ENCODE measurements at places on chromosomes 16 and 17.

- DNase-seq: no peak
Observed at GRCh38 chr17:80820331-80820730, 171.3 kb upstream of the CHMP6 start.

DNA sequence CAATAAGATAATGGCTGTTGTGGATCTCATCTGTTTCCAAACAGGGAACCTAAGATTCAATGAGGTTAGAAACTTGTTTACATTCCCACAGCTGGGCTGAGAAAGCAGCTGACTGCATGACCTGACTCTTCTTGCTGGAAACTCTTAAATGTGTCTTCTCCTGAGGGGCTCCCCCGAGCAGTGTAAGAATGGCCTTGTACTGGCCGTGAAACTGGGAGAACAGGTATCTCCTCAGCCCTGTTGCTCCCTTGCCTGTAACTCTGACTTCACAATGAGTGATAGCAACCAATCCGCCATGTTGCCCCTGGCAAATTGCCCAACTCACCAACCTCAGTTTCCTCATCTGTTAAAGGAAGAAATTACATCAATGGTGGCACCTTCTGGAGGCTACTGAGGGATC lies 59.1 kb upstream of the CCL2 start:
- DNase-seq: no peak

DNA sequence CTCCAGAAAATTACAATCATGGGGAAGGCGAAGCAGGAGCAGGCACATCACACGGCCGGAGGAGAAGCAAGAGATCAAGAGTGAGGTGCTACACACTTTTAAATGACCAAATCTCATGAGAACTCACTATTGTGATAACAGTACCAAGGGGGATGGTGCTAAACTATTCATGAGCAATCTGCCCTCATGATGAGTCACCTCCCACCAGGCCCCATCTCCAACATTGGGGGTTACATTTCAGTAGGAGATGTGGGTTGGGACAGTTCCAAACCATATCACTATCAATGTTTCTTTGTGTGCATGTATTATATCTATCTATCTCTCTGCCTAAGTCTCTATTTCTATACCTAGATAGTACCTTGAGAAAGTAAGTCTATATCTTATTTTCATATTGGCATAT lies 724.8 kb downstream of the CDH11 start:
- no peak for DNase-seq

- peak; percentile 74 for DNase-seq
Observed at GRCh38 chr17:41140360-41141131, at the start of gene KRTAP4-6. TSS of gene KRTAP4-6 (minus strand) at chr17:41140544. CDS start at chr17:41140487, 57 bp downstream.

DNA sequence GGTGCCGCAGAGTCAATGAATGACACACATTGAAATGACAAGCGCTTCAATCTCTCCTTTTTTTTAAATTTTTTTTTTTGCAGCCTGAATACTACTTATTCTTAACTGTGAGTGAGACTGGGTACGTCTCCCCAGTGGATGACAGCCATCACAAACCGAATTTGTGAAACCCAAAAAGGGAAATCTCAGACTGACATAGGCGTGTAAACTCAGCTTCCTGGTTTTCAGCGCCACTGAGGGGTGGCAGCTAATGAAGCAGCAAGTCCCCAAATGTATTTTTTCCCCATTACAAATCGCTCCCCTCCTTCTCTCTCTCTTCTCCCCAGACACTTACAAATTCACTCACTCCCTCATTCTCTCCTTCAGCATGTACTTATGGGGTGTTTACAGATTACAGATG lies 196.0 kb downstream of the MAF start:
- DNase-seq: no peak

DNA sequence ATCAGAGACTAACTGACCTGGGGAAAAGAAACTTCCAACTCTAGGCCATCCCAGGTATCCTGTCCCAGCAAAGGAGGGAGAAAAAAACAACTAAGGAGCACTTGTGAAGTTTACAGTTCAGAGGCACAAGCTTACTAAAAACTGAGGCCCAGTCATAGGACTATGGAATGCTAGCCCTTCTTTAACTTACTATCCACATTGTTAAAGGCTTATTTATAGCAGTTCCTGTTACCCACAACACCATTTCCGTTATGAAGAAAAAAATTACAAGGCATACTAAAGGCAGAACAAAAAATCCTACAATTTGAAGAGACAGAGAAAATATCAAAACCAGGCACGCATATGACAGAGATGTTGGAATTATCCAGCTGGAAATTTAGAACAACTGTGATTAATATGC lies 159.1 kb downstream of the CDH11 start:
- DNase-seq: no peak

GRCh38 chr17:82051776-82052637 lies at the start of the genes GPS1 and RFNG:
TSS of gene GPS1 (plus strand) at chr17:82051898. CDS start at chr17:82051932, 34 bp downstream.
TSS of gene RFNG (minus strand) at chr17:82051811. CDS start at chr17:82051766, 45 bp downstream.
- DNase-seq: peak; percentile 68

DNA sequence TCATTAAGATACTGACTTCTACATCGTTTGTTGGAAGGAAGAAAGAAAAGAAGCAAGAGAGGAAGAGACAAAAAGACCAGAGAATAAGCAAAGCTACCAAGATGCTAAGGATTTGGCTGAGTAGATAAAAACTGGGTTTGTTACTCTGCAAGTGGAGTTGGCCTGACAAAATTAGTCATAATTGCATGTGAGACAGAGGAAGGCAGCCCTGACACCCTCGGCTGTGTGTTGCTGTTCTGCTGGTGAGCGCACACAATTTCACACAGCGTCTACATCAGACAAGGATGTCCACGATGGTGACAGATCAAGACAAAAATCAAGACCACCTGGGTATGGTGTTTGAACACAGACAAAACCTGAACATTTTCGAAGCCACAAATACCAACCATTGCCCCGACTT lies 75.4 kb upstream of the FA2H start:
- DNase-seq: no peak
